Myocyte (in vitro differentiated cells): ENCODE measurements at places on chromosomes 13 and 19. TPM values are rescaled to one million over a fixed set of nuclear protein-coding genes. Genes with fewer than 3 reads are reported as not detected.

- DNase-seq = no peak
Observed at GRCh38 chr19:10228920-10229319, 2.2 kb downstream of the S1PR2 start.

DNA sequence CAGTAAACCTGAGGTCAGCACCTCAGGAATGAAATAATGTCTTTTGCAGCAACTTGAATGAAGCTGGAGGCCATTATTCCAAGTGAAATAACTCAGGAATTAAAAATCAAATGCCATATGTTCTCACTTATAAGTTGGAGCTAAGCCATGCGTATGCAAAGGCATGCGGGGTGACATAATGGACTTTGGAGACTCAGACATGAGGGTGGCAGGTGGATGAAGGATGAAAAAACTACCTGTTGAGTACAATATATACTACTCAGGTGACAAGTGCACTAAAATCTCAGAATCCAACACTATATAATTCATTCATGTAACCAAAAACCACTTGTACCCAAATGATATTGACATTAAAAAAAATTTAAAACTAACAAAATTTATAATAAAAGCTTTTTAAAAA lies 1416.9 kb downstream of the UQCRFS1 start:
- no peak for DNase-seq

SIGLECL1 gene
- total RNA-seq = not detected in 2 replicates

DNA sequence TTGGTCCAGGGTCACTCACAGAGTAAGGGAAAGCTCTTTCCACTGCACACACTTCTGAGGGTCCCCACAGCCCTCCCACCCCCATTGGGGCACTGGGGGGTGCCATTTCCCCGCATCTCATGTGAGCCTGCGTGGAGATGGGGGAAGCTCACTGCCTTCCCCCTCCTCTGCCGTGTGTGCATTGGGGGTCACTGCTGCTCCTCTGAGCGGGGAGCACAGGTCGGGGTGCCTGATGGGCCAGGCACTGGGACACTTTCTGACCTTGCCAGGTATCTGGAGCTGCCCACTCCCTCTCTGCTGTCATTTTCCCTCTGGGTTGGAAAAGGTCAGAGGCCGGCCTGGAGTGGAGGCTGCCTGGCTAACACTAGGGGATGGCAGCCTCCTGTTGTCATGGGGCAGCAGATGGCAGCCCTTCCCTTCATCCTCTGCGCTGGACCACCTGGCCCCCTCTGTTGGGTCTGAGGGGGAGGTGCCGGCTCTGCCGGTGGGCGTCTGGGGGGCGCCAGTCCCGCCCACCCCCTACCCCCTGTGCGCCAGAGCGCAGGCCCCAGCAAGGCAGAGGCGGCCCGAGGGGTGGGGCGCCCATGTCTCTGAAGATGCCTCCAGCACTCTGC lies 9.1 kb downstream of the SSBP4 start:
- no peak for DNase-seq

ADGRE1 gene
- not detected in 2 replicates for total RNA-seq

LHB gene
- total RNA-seq = not detected in 2 replicates

ZNF582 gene
- 2.8 and 3.0 TPM in 2 replicates for total RNA-seq

SIGLEC8 gene
- total RNA-seq = not detected in 2 replicates

- DNase-seq = no peak
Observed at GRCh38 chr13:51945149-51945548, 66.1 kb downstream of the ATP7B start.

PROZ gene
- not detected in 2 replicates for total RNA-seq

- no peak for DNase-seq
Observed at GRCh38 chr19:19653597-19654147, 9.8 kb downstream of the ATP13A1 start.

GRCh38 chr13:36275190-36276002 lies 22.2 kb downstream of the CCDC169 start:
- DNase-seq = peak; percentile 74

DNA sequence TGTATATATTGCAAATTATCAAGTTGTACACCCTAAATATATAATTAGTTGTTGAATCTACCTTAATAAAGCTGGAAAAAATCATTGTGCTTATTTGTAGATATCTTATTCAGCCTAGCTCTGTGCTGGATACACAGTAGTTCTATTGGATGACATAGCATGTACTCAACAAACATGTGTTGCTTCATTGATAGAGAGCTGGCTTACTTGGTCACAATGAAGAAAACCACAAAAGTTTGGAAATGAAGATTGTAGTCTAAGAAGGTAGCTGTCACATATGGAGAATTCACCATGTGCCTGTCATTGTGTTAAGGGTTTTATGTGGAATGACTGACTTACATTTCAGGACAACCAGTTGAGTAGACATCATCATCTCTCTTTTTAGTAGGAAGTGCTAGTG lies 278.9 kb downstream of the LMO7 start:
- no peak for DNase-seq

SIGLEC10 gene
- total RNA-seq = not detected in 2 replicates

AKAP11 gene
- 26.6 and 32.5 TPM in 2 replicates for total RNA-seq

NDUFA11 gene
- total RNA-seq = 133 and 149 TPM in 2 replicates

- peak; percentile 68 for DNase-seq
Observed at GRCh38 chr13:26442541-26442940, 114.9 kb upstream of the WASF3 start.

NLRP7 gene
- not detected in 2 replicates for total RNA-seq

DNA sequence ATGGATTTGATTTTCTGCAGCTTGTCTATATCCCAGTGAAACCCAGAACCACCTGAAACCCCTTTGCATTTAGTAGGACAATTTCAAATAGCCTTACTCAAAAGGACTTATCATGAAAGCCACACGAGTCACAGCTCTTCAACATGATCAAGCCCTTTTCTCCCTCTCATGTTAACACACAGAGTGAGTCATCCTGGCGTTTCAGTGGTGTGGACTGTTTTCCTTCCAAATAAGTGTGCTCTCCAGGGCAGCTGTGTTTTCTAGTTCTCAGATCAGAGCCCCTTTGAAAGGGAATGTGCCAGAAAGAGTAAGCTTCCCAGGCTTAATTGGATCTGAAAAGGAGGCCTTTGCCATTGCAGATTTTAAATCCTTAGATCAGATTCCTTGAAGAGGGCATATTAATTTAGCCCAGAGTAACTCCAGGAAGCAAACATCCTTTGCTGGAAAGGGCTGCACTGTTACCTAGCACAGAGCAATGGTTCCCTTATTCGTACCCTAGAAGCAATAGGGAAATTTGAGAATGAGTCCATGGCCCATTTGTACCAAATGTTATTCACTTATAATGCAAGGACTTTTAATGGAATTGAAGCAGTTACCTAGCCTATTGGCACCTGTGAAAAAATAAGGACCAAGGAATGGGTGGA lies 51.3 kb downstream of the ERICH6B start:
- peak; percentile 72 for DNase-seq

PTGIR gene
- total RNA-seq = 0.24 TPM in 1 of 2 replicates, not detected in the other

- DNase-seq = no peak
Observed at GRCh38 chr19:32823747-32824102, 45.8 kb downstream of the SLC7A9 start.

CD177 gene
- 0.10 and 0.29 TPM in 2 replicates for total RNA-seq

NKPD1 gene
- 0.10 and 0.13 TPM in 2 replicates for total RNA-seq

DNA sequence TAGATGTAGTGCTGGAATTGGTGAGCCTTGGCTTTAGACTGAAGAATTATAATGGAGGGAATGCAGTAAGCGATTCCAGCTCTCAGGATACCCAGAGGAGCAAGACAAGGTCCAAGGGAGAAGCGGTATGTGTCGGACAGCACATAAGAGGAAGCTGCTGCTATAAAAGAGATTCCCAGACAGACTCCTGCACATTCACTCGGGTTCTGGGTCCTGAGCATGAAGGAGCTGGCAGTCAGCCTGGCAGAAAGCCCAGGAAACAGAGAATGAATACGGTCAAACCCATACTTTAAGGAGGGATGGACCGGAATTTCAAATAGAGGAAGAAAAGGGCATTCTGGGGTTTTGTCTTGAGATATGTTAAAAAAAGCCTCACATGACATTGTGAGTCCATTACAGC lies 308.3 kb downstream of the DNAJC15 start:
- no peak for DNase-seq

DNA sequence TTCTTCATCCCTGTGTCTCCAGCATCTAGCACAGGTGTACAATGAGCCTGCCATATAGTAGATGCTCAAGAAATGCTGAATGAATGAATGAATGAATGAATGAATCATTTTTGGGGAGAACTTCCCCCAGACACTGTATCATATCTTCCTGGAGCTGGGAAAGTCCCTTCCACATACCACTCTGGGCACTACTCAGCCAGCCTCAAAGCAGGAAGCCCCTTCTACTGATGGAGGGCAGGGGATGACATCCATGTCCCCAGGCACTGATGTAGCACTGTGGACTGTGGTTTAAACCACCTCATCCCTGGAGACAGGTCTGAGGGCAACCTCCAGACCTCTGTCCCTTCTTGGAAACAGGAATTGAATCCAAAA lies 4.8 kb downstream of the GNA15 start:
- DNase-seq = no peak

DNA sequence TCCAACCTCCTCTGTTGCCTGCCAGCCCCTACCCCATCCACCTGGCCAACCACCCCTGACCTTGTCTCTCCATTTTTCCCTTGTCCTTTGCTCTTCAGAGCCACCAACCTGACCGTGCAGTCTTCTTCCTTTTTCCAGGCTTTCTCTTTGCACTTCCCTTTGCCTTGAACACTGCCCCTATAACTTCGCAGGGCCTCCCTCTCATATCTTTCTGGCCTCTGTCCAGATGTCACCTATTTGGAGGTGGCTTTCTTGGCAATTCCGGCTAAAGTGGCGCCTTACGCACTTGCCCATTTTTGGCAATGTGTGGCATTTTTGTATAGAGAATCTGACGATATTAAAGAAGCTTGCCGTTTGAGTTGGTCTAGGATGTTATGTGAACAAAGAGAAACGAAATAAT lies 844 bp downstream of the ZNF543 start:
- DNase-seq = no peak

ACER1 gene
- total RNA-seq = not detected in 2 replicates

- no peak for DNase-seq
Observed at GRCh38 chr13:53167561-53167960, 138.9 kb downstream of the OLFM4 start.

GRCh38 chr13:75832812-75833211 lies 196.7 kb downstream of the LMO7 start:
- no peak for DNase-seq

DNA sequence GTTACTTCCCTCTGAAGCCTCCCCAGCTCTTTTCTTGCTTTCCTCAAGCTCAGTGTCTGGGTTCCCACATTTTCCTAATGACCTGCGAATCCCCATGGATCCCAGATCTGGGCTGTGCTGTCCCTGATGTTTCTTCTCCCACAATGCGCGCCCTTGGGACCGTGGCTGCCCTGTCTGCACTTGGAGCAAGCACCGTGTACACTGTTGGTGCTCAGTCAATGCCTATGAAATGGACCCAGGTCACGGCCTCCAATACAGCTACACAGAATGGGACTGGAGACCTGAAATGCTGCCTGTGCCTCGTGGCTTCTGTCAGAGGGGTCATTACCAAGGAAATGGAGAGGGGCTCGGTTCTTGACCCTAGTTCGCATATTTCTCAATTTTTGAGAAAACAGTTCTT lies 160.1 kb upstream of the SOX1 start:
- no peak for DNase-seq

RYR1 gene
- 166 and 168 TPM in 2 replicates for total RNA-seq

MEIOSIN gene
- total RNA-seq = not detected in 2 replicates

DNA sequence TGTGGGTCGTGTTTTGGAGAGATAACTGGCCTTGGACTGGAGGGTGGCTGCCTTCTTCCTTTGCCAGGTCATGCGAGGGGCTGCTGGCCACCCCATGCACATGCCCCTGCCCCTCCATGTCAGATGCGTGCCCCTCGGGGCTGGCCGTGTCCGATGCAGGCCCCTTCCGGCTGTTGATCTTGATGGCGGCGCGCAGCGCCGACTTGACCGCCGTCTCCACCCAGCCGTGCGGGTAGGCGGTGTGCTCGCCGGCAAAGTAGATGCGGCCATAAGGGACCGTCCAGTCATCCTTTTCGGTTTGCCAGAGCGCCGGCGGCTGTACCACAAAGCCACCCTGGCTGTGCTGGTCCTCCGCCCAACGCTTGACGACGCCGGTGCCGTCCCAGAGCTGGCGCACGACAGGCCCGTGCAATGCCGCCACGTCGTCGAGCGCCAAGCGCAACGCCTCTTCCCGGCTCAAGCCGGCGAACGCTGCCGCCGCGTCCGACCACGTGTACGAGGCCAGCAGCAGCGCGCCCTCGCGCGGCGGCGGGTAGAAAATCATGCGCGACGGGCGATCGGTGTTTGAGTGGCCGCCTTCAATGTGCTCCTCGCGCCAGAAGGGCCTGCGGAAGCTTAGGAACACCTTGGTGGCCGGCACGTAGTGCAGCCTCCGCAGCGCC lies 6.9 kb downstream of the IL4I1 start:
- DNase-seq = no peak

KLF1 gene
- not detected in 2 replicates for total RNA-seq

DNA sequence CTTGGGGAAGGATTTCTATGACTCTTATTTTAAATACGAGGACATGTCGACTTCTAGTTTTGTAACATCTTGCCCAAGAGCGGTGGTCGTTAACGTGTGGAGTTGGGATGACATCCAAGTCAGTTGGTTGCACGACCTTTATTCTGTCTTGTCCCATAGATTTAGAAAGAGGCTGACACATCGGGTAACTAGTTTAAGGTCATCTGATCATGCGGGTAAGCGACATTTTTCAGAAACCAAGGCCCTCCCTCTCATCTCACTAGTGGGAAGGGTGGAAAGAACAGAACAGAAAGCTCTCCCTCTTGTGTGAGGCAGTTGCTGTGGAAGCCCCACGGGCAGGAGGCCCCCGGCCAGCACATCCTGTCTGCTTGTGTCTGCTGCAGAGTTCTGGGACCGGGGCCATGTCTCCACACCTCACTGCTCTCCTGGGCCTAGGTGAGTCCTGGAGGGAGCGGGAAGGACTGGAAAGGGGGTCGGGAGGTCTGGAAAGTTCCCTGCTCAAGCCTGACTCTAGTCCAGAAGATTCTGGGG lies at the start of gene LAIR2:
Gene LAIR2 (plus strand): TSS at position 314 of the 531 bp plus-strand sequence. CDS start 88 bp downstream, at position 402.
- DNase-seq = no peak

DNA sequence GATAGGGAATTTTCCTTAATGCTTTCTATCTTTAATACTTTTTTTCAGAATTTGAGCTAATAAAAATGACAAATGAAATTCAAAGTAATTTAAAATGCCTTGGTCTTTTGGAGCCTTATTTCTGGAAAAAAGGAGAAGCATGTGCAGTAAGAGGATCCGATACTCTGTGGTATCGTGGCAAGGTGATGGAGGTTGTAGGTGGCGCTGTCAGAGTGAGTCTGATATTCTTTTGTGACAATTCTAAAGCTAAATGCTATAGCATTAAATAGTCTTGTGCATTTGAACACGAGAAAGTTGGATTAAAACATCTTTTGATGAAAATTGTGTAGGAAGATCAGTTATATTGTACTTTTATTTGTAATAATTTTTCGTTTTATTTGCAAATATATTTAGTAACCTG lies 95.0 kb downstream of the RNF17 start:
- DNase-seq = no peak

- no peak for DNase-seq
Observed at GRCh38 chr19:14000691-14001375, 5.3 kb downstream of the RFX1 start.

RGS9BP gene
- total RNA-seq = 1.2 and 1.7 TPM in 2 replicates

IL4I1 gene
- total RNA-seq = 0.35 and 0.83 TPM in 2 replicates

DNA sequence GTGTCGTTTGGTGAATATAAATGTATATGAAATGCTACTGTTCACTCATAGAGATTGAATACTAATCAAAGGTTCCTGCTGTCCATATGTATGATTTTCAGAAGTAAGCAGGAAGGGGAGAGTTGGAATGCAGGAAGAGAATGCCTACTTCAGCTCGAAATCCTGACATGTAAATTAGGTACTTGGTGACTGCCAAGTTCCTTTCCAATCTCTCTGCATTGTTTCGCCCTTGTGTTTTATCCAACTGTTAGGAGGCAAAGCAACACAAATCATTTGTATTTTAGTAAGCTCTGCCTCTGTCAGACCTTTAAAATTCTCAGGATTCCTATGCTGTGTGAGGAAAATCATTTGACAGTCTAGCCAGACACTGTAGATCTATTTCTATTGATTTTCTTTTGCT lies 9.0 kb downstream of the STARD13 start:
- DNase-seq = peak; percentile 31
